ENCODE measurements at places on chromosomes 13 and 19. TPM values are rescaled to one million over a fixed set of nuclear protein-coding genes. Genes with fewer than 3 reads are reported as not detected.

ZNF813 gene
- total RNA-seq = 1.5 TPM

ZNF471 gene
- total RNA-seq = 1.9 TPM

ALOX5AP gene
- 1.1 TPM for total RNA-seq

TARM1 gene
- not detected for total RNA-seq

CXCL17 gene
- not detected for total RNA-seq

CD37 gene
- total RNA-seq = not detected

KANK3 gene
- 4.1 TPM for total RNA-seq

SMIM44 gene
- total RNA-seq = not detected

CTXN1 gene
- 0.86 TPM for total RNA-seq

SULT2A1 gene
- total RNA-seq = not detected

GNG7 gene
- total RNA-seq = not detected

TMEM38A gene
- 0.91 TPM for total RNA-seq

NEK3 gene
- 9.9 TPM for total RNA-seq

FAM124A gene
- total RNA-seq = not detected

FFAR2 gene
- not detected for total RNA-seq

PLPP2 gene
- total RNA-seq = 6.6 TPM

TUBB4A gene
- not detected for total RNA-seq

DLEU7 gene
- not detected for total RNA-seq

ACP7 gene
- total RNA-seq = 3.0 TPM

CEP89 gene
- total RNA-seq = 10.2 TPM

ZNF723 gene
- not detected for total RNA-seq

KLK3 gene
- total RNA-seq = not detected

AMER2 gene
- not detected for total RNA-seq

SPIB gene
- total RNA-seq = not detected

WDR87 gene
- not detected for total RNA-seq

BCAM gene
- 35.2 TPM for total RNA-seq

OLFM2 gene
- total RNA-seq = 3.6 TPM

IL27RA gene
- total RNA-seq = 7.1 TPM

MISP3 gene
- total RNA-seq = 0.08 TPM

ATP11A gene
- total RNA-seq = 6.4 TPM

TEX26 gene
- not detected for total RNA-seq

PPP1R37 gene
- total RNA-seq = 28.1 TPM

MBD3L2 gene
- not detected for total RNA-seq

CYP4F2 gene
- total RNA-seq = 0.04 TPM

PLK5 gene
- not detected for total RNA-seq

NPHS1 gene
- not detected for total RNA-seq

NCR1 gene
- not detected for total RNA-seq

ZNF793 gene
- total RNA-seq = 1.9 TPM

ZNF329 gene
- total RNA-seq = 8.4 TPM

SIGLEC9 gene
- not detected for total RNA-seq

EXOC3L2 gene
- 0.38 TPM for total RNA-seq

CRB3 gene
- total RNA-seq = 23.8 TPM

ELSPBP1 gene
- total RNA-seq = not detected

HSD11B1L gene
- 16.0 TPM for total RNA-seq

XPO4 gene
- 19.8 TPM for total RNA-seq
